Activated CD4-positive, CD25-positive, alpha-beta regulatory T cell (primary cell): ENCODE measurements at places on chromosomes 2 and 18.

DNA sequence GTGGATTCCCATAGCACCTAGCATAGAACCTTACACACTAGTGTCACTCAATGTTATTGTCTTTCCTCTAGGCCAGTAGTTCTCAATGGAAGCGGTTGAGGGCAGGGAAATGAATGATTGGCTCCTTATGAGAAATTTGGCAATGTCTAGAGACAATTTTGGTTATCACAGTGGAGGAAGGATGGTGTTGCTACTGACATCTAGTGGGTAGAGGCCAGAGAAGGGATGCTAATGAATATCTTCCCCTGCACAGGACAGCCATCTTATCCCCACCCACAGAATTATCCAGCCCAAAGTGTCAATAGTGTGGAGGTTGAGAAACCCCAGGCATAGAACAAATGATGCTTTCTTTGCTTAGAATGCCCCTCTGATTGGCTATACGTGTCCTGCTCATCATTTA, 15.8 kb downstream of the C18orf63 start:
- DNase-seq, result no peak

- DNase-seq, result no peak
These were observed 970 bp upstream of the KCNG2 start for GRCh38 chr18:79796531-79797405.

DNA sequence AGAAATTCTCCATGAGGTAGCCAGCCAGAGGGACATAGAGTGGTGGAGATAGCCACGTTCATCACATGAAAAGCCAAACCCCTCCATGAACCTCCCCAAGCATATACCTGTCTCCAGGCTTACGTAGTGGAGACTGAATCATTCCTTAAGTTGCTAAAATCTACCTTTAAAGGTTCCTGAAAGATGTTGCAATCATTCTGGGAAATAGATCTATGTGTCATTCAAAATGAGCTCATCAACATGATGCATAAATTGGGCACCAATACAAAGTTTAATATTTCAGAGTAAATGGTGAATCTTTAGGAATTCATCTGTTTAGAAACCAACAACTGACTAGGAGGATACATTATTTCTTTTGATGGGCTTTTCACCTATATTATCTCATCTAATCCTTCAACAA, 362.6 kb upstream of the ID2 start:
- DNase-seq, result no peak

- DNase-seq, result no peak
These were observed 384.6 kb downstream of the STK39 start for GRCh38 chr2:167862782-167863181.

DNA sequence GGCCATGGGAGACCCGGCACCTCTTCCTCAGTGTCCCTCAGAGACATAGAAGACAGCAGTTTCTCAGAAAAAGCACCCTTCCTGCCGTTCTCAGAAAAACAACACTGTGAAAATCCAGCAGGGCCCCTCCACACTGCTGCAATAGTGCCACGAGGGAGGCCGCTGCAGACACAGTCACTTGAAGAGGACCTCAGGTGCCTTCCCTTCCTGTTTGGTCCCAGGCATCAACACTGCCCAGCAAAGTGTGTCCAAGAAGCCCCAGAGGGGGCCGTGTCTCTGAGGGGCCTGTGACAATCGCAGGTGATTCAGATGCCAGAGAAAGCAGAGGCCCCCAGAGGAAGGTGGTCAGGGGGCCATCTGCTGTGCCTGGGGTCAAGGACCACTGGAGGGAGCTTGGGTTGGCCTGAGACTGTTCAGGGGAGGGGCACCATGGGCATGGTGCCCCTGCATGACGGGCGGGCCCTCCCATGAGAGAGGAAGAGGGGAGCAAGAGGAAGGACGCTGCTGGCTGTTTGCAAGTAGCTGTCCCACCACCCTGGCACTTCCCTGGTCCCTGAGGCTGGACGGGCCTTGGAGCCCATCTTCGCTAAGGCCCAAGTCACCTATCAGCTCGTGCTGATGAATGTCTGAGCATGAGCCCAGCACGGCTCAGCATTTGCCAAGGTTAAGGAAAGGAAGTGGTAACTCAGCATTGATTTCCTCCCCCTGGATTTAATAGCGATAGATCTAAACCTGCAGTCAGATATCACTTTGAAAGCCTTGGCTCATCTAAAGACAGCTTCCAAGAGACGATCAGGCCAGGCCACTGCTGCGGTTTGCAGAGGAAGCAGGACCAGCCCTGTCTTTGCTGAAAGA, 9.1 kb downstream of the TWIST2 start:
- no peak for DNase-seq

GRCh38 chr2:118654945-118655344, 192.5 kb downstream of the EN1 start:
- DNase-seq, result no peak

GRCh38 chr2:70122470-70122869, 35.2 kb downstream of the PCBP1 start:
- no peak for DNase-seq

- DNase-seq, result no peak
These were observed 13.8 kb upstream of the SLC25A52 start for GRCh38 chr18:31774477-31774785.

DNA sequence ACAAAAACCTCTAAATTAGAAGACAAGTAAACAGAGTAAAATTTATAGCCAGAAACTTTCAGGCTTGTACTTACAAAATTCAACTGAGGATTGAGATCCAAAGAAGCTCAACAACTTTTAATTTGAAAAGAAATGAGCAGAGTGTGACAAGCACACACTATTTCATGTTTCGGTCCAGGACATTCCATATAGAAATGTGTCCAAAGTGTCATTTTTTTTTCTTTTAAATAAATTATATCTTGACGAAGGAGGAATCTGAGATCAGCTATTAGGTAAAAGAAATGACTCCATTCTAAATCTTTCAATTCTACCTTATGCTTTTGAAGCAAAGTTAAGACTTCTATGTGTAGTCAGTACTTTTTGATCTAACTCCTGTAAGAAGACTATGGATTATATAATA, 4.6 kb downstream of the FN1 start:
- no peak for DNase-seq

DNA sequence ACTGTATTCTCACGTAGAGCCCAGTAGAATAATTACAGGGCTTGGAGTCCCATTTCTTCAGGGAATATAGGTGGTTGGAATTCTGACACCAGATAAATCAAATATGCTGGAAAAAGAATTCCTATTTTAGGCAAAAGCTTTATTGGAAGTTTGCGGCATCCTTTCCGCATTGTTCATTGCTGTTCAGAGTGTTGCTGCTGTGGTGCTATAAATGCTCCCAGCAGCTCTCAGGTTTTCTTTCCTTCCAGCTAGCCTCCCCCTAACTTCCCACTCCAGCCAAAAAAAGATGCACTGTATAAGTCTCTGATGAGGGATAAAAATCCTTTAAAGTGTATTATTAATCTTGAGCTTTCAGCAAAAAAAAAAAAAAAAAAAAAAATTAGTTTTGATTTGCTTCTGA, 25.5 kb upstream of the POLR1B start:
- no peak for DNase-seq

DNA sequence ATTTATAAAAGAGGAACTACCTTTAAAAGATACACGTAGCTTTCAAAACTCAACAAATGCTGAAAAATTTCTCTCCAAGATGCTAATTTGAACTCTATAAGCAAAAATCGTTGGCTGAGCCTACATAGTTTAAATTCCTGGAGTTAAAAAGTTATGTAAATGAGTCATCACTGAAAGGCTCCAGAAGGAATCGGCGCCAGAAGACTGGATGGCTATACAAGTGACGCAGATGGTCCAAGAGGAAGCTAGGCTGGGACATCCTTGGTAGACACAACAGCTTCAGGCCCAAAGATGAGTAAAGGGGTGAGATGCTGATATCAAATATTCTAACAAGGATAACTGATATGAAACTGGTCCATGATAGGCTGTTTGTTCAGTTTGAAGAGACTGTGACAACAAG, 22.8 kb upstream of the DNAH6 start:
- no peak for DNase-seq

DNA sequence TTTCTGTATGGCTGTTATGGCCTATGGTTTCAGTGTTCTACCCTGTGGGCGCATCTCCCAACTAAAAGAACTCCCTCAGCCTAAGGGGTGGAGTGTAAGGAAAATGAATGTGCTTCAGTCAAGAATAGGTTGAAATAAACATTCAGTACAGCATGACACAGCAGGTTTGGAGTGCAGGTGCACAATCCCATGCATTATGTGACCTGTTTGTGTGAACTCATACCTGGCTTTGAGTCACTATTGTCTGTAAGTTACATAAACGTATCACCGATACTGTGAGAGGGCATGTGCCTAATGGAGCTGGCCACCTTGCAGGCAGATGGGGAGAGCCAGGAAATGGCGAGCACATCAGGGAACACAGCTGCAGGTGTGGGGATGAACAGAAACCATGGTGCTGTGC, 216.0 kb downstream of the DSEL start:
- no peak for DNase-seq

- no peak for DNase-seq
These were observed 51.9 kb downstream of the TET3 start for GRCh38 chr2:74036450-74037195.

GRCh38 chr2:64203858-64204632, 59.8 kb upstream of the PELI1 start:
- no peak for DNase-seq

- DNase-seq, result no peak
These were observed 543.0 kb downstream of the TNS1 start for GRCh38 chr2:217459680-217460405.

GRCh38 chr2:140269000-140269399, 1488.8 kb upstream of the NXPH2 start:
- DNase-seq, result no peak

DNA sequence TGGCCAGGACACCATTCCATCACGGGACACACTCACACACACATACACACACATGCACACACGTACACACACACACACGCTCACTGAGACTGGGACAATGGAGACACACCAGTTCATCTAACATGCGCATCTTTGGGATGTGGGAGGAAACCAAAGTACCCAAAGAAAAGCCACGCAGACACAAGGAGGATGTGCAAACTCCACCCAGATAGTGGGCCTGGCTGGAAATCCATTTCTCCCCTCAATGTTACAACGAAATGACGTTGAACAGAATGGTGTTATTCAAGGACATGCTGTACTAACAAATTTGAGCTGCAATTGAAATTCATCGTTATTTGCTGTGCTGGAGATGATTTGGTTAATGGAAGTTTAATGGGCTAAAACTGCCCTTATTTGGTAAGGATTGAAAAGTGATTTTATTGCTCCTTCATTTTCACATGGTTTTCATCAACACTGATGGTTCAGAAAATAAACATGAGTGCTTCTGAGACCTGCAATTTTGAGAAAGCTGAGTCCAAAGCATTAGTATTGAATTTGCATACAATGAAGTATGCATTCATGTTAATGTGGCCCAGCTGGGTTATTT, 110.0 kb downstream of the KCNE4 start:
- no peak for DNase-seq

- DNase-seq, result no peak
These were observed 338.9 kb downstream of the CCDC85A start for GRCh38 chr2:56522605-56523089.

DNA sequence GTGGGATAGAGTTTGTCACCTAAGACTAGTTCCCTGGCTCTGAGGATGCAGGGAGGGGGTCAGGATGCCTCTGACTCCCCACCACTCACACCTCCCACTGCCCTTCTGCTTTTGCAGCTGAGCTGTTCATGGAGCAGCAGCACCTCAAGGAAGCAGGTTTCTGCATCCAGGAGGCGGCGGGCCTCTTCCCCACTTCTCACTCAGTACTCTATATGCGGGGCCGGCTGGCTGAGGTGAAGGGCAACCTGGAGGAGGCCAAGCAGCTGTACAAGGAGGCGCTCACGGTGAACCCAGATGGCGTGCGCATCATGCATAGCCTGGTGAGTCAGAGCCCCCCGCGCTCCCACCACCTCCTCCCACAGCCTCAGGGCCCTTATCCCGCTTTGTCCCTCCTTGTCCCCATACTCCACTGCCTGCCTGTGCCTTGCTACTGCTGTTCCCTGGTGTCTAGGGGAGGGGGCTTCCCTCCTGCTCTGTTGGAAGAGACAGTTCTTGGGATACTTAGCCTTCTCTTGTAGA, 94.4 kb downstream of the STPG4 start:
- no peak for DNase-seq

GRCh38 chr2:241258505-241259280, 56.8 kb downstream of the HDLBP start:
- DNase-seq, result no peak

DNA sequence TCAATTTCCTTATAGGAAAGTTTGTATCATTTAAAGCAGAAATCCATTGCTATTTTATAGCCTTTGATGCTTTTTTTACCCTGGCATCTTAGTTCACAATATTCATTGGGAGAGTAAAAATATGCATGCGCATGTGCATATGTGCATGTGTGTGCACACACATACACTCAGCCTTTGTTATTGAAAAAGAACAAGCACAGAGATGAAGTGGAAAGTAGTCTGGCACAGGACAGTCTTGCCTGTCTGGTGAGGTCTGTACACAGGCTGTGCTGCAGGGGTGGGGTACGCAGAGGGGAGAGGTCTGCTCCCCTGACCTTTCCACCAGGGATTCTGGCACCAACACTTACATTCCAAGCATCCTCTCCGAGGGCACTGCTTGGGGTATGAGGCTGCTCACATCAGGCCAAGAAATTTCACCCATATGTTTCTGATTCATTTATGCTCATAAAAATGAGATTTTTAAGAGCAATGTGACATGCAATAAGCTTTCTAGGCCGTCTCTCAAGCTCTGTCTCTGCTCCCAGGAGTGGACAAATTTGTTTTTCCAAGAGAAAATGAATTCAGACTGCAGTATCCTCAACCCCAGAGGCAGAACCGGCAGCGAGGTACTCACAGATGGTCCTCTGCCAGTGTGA, 237.2 kb downstream of the INSIG2 start:
- no peak for DNase-seq

DNA sequence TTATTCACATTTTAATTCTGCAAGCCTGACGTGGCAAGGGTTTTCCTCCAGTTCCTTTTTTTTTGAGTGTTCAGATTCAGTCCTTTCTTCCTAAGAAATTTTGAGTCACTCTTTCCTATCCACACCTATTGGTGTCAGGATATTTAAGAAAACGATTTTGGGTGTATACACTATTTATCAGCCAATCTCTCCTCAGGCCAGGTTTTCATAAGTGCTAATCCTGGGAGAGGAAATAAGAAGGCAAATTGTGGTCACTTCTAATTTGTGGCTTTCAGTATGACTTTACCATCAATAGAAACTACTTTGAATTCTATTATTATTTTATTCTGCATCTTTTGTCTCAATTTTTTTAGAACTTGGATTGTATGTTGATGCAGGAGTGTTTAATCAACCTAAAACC, 174.4 kb downstream of the DSEL start:
- DNase-seq, result no peak

GRCh38 chr18:31957728-31958127, 14.8 kb upstream of the TRAPPC8 start:
- no peak for DNase-seq
